NCI-H2081 treated with DMSO at 0.1 percent for 48 hours (cell line): ENCODE measurements at places on chromosomes 3 and 15.

- no peak for DNase-seq
These were observed 795 bp downstream of the MCM2 start for GRCh38 chr3:127598841-127599570.

- DNase-seq: no peak
These were observed 963.4 kb downstream of the MCTP2 start for GRCh38 chr15:95194746-95195145.

GRCh38 chr3:10192953-10193691, 28.4 kb downstream of the IRAK2 start:
- DNase-seq: no peak

- no peak for DNase-seq
These were observed 196.9 kb upstream of the PRICKLE2 start for GRCh38 chr3:64422192-64422591.

DNA sequence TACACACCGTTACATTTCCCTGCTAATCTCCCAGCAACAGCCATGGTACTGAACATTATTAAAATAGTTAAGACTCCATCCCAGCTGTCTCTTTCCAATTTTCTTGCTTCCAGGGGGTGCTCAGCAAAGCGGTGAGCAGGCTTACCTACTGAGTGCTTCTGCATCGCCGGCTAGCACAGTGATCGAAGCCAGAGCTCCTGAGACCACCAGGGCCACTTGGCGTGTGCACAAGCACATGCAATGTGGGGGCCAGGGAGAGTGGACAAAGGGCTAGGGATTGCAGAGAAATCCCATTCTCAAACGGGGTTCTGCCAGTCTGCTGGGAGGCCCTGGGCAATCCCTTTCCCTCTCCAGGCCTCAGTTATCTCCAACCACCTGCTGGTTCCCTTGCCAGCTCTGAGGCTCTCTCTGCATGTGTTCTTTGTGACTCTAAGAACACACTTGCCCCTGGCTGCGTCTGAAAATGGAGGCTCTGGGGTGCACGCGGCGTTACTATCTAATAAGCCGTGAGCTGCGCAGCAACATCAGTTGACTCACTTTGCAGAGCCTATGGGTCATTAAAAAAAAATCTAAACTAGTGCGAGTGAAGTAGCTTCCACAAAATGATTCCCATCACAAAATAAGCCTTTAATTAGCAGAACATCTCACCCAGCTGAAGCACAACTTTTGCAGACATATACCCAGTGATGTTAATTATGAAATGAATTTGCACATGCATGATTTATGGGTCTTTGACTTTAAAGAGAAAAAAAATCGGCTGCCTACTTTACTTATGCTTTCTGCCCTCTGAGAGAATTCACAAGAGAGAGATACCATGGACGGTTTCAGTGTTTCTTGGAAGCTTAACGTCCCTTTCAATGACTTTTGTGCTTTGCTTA, 271.5 kb downstream of the TLE3 start:
- no peak for DNase-seq

DNA sequence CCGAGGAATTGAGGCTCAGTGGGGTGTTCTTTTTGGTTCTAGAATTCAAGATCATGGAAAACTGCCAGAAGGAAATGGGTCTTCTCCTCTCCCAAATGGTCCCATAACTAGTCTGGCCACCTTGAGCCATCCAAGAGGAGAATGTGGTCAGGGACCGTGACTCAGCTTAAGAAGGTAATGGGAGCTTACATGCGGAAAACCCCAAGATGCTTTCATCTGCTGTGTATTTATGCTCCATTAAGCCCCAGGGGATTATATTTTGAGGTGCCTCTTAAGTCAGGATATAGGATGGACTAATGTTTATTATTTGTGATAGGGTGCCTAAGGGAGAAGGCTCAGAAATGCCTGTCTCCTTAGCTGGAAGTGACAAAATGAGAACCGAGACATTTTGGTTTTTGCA, 39.2 kb upstream of the DLG1 start:
- no peak for DNase-seq

DNA sequence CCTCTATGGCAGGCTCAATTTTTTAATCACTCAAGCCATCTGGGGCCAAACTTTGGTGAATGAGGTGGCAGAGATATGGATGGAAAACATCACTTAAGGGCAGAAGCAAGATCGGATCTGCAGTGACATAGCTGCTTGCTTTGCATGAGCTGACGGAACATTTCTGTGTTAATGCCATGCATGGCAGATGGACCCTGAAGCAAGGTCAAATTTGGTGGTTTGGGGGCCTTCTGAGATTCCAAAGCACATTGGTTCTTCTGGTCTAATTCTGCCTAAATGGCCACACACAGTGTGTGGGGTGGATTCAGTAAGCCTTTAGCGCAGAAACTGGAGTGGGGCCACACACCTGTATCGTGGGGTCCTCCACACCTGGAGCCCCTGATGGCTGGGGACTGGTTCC, 38.3 kb upstream of the BCL2L10 start:
- DNase-seq: no peak

DNA sequence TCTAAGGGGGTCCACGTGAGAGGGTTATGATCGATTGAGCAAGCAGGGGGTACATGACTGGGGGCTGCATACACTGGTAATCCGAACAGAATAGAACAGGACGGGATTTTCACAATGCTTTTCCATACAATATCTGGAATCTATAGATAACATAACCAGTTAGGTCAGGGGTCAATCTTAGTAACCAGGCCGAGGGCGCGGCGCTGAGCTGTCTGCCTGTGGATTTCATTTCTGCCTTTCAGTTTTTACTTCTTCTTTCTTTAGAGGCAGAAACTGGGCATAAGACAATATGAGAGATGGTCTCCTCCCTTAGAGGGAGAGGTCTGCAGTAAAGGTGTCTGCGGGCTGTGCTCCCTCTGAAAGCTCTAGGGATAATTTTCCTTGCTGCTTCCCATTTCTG, 261.3 kb downstream of the XXYLT1 start:
- no peak for DNase-seq

DNA sequence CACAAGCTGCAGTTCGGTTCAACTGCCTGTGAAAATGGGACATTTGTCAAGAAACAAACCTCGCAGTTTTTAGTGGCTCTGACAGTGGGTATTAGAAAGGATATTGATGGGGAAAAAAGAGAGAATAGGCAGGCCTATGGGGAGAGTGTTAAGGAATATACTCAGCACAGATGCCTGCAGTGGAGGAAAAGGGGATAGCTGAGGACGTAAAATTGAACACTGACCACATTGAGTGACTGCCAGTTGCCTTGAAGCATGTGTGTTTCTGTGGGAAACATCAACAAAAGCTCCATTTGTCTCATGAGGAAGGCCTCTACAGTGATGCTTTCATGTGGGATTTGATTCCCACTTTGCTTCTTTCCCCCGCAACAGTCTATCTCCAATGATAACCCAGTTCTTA, 1042.1 kb downstream of the TUSC7 start:
- DNase-seq: no peak

DNA sequence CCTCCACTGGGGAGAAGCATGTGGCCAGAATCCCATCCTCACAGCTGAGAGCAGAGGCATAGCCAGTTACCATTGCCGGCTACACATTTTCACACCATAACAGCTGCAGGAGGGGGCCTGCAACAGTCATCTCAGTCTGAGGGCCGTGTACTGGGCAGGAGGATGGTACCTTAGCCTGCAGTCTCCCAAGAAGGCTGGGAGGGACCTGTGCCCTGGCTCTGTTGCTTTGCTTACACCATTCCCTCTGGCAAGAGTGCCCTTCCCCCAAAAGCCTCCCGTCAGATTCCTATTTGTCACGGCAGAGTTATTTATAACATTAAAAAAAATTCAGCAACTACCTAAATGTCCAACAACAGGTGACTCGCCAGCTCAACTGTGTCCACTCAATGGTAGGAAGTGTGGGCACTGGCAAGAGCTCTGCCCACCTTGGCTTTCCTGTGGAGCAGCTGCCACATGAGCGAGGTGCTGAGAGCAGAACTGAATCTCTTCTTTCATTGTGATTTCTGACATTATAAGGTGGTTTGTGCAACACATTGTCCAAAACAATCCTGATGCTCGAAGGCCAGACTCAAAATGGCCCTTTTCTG, 4.4 kb downstream of the CAMKV start:
- no peak for DNase-seq

- DNase-seq: no peak
These were observed 35.6 kb upstream of the SHC4 start for GRCh38 chr15:48999314-48999713.

GRCh38 chr3:8987645-8988383, 24.5 kb upstream of the RAD18 start:
- DNase-seq: no peak

DNA sequence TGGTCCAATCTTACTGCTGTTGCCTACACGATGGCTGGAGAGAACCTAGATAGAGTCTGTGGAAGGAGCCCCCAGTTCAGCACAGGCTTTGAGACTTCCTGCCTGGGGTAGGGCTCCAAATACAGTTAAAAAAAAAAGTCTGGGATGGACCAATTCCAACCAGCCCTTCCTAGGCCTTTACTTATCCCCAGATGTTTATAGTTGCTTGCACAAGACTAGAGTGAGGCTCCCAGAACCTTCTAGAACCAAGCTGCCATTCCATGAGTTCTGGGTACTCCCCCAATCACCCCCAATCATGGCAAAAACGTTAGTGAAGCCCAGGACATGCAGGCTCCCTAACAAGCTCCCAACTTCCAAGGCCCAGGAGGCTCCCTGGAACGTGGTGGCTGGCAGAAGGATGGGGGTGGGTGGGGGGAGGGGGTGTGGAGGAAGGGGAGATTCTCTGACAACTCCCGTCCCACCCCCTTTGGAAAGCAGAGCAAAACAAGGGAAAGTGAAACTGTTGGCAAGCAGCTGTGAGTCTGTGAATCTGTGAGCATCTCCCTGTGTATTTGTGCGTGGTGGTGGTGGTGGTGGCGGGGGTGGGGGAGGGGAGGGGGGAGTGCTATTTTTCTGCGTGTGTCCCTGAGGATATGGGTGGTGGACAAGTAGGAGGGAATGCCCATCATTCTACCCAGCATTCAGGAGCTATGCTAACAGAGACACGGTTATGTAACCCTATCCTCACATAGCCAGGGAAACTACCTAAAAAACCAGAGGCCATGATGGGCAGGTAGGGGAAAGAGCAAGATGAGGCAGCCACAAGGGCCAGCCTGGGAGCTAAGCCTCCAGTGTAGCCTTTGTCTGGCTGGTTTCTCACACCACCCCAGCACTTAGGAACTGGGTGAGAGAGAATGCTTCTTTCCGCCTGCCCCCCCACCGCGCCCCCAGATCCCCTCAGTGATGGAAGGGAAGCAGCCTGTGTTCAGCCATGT, 2.0 kb downstream of the MST1R start:
- DNase-seq: no peak

DNA sequence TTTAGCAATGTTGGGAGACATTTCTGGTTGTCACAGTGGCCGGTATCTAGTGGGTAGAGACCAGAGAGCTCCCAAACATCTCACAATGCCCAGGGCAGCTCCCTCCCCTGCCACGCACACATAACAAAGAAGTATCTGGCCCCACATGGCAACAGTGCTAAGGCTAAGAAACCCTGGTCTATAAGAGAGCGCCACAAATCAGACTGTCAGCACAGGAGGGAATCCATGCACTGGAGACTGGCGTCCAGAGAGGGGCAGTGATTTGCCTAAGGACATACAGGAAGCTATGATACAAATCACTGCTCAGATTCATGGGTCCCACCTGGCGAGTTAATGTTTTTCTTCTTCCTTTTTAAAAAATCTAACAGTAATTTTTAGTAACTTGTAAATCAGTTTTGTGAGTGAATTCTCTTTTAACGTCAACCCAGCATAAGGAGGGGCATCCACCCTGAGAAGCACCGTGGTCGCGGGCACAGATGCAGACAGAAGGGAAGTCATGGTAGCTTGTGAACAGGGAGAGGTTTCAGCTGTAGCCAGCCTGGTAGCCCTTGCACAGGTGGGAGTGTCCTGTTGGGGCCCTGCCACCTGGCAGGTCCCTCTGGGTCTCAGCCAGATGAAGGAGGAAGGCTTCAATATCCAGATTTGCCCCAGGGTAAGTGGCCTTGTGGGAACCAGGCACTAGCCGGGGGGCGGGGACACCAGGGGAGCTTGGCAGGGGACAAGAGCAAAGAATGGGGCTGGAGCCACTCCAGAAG, 8.7 kb downstream of the ISG20 start:
- no peak for DNase-seq
